Tibial artery (tissue), 4 donors: ENCODE measurements at places on chromosomes 12 and 14.

DNA sequence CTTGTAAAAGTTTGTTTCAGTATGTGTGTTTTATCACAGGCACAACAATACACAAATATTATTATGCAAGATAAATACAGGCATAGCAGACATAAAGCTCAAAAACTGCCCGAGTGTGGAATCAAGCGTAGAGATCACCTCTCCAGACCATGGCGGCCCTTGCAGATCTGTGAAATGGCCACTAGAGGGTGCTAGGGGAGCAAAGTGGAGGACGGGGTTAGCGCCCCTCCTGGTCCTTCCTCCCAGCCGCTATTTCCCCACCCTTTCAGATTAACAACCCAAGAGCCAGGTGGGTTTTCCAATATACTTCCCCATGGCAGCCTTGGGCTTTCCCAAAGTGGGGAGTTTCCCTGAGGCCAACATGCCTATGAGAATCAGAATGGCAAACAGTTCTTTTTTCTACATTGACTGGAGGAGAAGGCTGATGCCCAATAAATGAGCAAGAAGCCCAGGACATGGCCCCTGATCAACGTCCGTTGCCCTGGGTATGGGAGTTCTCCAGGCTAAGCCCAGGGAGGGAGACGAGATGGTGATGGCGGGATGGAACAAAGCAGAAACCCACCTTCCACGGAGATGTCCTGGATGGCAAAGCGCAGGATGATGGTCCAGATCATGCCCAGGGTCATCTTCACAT, 67.4 kb downstream of the ACTN1 start:
- DNase-seq, result peak; percentile 86

DNA sequence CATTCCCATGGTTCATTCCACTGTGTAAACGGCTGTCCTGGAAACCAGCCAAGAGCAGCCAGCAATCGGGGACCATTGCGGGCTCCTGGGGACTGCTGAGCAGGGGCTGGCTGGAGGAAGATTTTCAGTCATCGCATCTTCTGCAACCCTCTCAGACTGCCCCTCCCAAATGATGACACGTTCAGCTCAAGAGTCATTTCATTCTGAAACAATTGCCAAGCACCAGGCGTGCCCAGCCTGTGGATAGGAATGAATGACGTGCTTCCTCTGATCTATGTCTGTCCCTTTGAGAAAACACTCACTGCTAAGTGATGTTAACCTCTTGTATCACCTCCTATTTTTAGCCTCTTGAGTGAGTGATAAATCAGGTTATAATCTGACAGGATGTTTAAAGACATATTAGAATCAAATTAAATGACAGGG, 62.0 kb downstream of the NDUFA12 start:
- DNase-seq, result peak; percentile 67

GRCh38 chr12:724194-724855, 28.1 kb upstream of the WNK1 start:
- no peak for DNase-seq

DNA sequence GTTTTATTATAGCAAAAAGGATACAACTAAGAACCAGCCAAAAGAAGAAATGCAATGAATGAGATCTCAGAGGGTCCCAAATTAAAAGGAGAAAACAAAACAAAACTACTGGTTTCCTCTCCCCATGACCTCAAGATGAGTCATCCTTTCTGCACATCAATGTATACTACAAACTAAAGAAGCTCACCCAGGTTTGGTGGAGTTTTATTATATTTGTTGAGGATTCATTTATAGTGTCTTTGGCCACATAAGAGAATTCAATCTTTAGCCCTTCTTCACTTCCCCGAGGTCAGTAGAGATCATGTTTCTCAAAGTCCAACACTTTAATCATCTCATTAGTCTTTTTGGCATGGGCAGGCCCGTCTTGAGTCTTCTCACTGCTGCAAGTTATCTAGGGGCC, 210.6 kb downstream of the SLC6A15 start:
- no peak for DNase-seq

- DNase-seq, result no peak
Observed at GRCh38 chr12:32159925-32160324, 53.3 kb downstream of the BICD1 start.

DNA sequence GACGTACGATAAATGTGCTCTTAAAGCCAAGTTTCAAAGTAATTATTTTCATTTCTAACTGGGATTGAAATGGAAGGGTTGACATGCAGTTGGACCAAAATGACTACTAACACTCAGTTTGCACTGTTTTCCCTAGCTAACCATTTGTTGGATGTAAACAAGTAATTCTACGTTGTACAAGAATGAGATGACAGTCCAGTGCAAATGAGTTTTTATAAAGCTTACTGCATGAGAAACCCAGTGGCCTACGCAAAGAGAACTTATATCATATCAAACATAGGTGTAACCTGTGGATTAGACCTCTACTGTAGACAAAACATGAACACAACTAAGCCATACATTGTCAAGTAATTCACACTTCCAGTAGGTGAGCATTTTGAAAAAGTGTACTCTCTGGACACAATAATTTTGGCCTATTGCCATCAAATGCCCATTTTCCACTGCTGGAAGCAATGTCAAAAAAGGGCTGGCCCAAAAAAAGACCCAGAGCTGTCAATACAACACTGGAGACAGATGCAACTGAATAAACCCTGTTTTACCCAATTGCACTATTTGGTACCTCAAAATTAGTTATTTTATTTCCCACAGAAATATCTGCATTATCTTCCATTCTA, 12.8 kb downstream of the SLC38A2 start:
- DNase-seq, result no peak

GRCh38 chr12:106188256-106188655, 49.5 kb upstream of the NUAK1 start:
- DNase-seq, result no peak

GRCh38 chr14:99236386-99237138, 35.4 kb downstream of the BCL11B start:
- DNase-seq, result no peak

DNA sequence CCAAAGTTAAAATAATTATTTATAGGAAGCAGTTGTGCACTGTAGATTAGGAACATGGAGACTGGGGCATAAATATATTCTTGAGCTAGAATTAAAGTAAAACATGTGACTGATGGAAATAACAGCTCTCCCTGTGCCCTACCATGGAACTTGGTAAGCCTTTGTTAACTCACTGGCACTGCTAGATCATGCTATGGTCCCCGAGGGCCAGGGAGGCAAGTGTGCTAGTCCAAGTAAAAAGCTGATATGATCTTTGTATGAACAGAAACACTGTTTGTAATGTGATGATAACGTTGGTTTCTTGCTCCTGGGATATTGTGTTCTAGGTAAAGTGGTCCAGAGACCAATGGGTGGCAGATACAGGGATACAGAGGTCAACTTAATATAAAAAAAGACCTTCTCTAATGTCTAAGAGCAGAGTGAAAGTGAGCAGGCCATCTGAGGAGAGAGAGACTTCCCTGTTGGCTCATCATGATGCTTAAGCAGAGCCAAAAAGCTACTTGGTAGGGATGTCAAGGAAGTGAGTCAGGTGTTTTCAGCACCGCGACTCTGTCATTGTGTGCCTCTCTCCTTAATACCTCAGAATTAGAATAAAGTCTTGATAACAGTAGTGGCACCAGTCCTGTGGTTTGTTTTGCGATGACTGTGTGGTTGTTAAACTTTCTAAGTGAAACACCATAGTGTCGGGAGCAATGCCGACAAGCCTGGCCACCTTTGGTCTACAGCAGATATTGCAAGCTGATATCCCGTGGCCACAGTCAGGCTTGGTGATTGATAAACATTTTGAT, 27.6 kb downstream of the BICD1 start:
- DNase-seq, result no peak

DNA sequence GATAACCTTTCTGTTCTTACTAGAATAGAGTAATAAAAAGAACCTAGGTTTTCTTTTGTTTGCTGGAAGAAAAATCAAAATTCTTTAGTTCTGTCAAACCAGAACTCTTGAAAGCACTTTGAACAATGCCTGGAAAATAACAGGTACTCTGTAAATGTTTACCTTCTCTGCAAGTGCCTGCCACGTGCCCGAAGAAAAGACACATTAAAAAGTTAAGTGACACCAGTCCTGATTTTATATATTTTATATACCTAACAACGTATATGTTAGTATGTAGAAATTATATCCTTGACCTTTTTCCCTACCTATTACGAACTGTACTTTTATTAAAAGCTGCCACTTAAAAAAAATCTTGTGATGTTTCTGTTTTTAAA, 976 bp downstream of the THAP2 start:
- no peak for DNase-seq

DNA sequence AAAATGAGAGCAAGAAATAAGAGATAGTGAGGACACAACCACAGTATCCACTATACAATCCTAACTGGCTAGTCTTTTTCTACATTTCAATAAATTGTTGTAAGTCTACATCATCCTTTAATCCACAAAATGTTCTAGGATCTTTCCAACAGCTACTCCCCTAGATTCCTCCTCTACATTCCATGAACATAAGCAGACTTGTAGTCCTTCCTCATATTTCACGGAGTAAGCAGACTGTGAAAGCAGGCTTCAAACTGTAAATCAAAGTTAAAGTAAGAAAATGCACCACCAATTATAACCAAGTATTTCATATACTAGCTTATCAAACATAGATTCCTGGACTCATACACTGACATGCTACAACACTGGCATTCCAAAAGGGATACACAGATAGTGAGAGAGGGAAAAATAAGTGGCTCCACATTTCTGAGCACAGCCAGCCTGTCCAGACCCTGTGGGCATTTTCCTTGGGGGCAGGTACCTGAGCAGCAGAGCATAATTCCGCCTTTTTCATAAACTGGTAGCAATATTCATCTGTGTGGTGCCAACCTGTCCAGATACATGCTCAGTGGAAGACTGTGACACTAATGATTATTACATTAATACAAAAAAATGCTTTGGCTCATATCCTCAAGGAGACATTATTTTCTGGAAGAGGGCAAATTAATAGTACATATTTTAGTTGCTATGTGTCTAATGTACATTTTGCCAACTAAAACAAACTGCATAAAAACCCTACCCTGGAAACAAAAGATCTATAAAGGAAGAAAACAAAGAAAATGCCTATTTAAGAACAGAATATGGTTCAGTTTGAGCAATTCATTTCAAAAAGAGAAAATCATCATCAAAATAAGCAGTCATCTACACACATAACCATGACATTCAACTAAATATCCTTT, 113.3 kb upstream of the FSCB start:
- no peak for DNase-seq

DNA sequence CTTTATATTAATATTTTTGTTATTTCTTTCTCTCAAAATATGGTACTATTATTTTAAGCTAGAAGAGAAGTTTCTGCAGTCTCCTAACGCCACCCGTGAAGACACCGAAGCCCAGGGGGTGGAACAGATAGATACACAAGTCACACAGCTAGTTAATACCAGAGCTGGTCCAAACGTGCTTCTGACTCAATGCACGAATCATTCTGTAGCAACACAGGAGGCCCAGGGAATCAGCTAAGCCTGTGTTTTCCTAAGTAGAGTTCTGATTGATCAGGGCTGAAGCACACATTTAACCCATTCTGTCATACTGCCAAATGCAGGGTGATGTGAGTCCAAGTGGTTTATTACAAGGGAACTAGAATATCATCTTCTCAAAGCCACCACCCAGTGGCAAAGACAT, 116.9 kb upstream of the PWP1 start:
- DNase-seq, result no peak

- no peak for DNase-seq
Observed at GRCh38 chr12:66863276-66863675, 184.4 kb upstream of the GRIP1 start.

GRCh38 chr12:76020281-76020680, 11.3 kb downstream of the PHLDA1 start:
- no peak for DNase-seq

DNA sequence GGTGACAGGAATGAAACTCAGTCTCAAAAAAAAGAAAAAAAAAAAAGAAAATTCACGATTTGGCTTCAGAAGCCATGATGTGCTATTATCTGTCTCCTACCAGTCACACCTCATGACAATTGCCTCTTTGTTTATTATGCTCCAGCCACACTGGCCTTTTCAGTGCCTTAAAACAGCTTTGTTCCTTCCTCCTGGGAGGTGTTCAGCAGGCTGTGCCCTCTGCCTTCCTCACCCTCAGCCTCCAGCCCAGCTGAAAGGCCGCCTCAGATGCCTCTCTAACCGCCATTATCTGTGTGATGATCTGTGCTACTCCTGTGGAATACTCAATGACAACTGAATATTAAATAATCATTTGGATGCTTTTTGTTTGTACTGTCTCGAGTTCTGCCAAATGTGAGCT, 8.6 kb upstream of the ARPC3 start:
- no peak for DNase-seq

DNA sequence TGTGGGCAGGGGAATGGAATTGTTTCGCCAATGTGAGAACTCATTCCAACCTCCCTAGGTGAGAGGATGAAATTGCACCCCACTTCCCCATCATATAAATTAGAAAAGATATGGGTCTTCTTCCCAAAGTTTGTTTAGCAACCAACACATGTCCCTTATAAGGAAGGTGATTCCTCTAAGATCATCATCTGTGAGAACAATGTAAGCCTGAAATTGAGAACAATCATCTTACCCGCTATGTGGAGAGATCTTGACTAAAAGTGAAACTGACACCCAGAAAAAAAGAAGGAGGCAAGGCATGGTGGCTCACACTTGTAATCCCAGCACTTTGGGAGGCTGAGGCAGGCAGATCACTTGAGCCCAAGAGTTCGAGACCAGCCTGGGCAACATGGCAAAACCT, 173.2 kb upstream of the HMGA2 start:
- no peak for DNase-seq

DNA sequence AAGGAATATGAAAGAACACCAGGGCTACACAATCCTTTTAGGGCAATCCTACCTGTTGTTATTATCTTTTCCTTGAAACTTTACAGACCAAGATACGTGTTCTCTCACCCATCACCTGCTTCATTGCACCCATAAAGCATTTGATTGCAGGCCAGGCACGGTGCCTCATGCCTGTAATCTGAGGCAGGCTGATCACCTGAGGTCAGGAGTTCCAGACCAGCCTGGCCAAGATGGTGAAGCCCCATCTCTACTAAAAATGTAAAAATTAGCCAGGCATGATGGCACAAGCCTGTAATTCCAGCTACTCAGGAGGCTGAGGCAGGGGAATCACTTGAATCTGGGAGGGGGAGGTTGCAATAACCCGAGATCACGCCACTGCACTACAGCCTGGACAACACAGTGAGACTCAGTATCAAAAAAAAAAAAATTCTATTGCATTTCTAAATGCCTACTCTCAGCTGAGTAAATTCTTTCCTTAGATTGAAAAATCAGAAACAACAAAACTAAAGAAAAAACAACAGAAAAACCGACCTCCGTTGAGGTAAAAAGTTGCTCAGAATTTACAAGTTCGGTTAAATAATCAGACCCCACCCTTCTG, 183.7 kb upstream of the TMEM132C start:
- DNase-seq, result no peak

GRCh38 chr12:57156701-57157403, 9.4 kb upstream of the LRP1-AS start:
- no peak for DNase-seq

GRCh38 chr12:27193854-27194544, 50.1 kb upstream of the STK38L start:
- peak; percentile 90 for DNase-seq
